ENCODE measurements at places on chromosomes 3 and 15.

DNA sequence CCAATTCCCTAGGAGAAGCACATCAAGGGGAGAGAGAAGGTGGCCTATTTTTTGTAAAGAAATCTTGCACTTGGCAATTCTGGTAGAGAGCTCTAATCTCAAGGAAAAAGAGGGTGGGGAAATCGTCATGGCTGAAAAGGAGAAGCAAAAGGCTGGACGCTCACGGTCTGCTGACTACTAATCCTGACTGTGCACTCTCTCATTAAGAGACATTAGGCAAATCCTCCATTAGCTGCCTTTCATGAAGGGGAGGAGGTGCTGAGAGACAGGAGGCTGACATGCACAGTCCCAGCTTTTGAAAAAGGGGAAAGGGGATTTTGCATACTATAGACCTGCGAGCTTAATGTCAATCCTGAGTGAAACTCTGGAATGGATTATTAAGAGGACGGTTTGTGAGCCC lies 170.0 kb downstream of the NR2F2 start:
- DNase-seq, result no peak

DNA sequence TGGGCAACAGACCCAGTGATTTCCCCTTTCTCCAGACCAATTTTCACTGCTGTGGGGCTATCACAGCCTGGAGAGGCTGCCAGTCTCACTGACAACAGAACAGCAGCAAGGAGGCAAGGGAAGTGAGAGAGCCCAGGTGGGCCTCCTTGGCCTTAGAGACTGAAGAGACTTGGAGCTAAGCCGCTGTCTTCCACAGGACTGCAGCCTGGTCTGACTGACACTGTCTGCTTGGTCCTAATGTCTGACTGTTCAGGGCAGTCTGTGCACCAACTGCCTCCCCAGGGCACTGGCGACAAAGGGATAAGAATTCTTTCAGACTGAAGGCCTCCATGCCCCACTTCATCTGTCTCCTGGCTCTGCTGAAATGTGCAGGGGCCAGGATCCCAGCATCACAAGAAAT lies 11.5 kb downstream of the POMGNT2 start:
- no peak for DNase-seq

DNA sequence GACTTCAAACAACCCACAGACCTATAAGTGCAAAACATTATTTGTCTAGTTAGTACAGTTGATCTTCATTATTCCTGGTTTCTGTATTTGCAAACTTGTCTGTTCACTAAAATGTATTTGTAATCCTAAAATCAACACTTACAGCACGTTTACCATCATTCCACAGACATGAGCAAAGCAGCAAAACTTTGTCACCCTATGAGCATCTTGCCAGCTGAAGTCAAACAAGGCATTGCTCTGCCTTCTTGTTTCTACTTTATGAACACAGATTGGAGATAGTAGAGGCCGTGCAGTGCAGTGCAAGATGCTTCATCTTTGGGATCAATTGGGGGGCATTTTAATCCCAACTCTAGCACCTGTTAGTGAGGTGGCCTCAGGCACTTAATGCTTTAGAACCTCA lies 202.1 kb downstream of the NLGN1 start:
- DNase-seq, result no peak

DNA sequence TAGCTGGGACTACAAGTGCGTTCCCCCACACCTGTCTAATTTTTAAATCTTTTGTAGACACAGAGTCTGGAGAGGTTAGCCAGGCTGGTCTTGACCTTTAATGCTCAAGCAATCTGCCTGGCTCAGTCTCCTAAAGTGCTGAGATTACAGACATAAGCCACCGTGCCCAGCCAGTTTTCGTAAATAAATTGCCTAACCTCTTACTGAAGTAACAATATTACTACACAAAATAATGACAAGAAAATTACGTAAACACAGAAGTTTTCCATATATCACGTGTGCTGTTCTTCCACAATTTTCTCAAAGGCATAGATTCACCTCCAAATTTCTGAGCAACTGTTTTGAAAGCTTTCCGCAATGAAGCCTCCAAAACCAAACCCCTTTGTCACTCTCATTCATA lies 58.1 kb upstream of the PROK2 start:
- no peak for DNase-seq

DNA sequence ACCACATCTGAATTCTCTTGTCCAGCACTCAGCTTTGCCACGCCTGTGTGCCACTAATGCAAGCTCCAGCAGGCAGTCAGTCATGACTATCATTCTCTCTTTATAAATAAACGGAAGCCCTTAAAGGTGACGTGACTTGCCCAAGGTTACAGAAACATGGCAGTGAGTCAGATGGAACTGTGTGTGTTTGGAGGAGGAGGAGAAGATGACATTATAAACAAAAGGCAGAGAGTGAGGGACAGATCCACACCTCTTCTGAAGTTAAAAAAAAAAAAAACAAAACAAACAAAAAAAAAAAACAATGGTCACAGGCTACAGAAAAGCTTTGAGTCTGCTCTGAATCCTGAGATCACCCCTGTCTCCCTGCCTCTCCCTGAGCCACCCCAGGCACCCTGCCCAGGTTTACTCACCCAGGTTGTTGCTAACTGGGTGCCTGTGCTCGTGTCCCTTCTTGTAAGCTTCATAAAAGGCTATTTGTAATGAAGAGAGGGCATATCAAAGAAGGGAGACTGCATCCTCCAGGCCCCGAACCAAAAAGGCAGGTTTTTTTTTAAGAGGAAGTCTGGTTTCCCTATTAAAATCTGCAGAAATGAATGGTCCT lies 119.7 kb upstream of the PHLDB2 start:
- no peak for DNase-seq

- DNase-seq, result no peak
Measured at GRCh38 chr3:82087958-82088357, 326.5 kb upstream of the GBE1 start.

- DNase-seq, result peak; percentile 47
Measured at GRCh38 chr3:30655187-30655812, 48.9 kb downstream of the TGFBR2 start.

DNA sequence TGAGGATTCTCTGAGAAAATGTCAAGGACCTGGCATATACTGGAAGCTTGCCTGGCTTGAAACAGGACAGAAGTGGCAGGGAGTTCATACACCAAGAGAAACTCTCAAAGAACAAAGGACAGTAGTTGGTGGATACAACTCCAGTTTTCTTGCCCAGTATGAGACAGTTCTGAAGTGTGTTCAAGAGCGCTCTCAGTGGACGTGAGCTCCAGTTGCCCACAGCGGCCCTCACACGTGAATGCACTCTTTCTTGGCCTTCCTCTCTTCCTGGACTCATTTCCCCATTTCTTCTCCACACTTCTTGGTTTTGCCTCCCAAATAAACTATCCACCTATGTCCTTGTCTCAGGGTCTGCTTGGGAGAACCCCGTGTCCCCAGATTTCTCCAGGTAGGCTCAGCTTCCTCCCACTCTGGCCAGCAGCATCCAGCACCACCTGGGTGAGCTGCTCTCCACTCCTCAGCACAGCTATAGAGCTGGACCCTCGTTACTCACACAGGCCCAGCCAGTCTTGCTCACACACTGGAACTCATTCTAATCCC lies 54.5 kb downstream of the DCLK3 start:
- no peak for DNase-seq

- no peak for DNase-seq
Measured at GRCh38 chr3:5806192-5806591, 618.7 kb downstream of the EDEM1 start.

DNA sequence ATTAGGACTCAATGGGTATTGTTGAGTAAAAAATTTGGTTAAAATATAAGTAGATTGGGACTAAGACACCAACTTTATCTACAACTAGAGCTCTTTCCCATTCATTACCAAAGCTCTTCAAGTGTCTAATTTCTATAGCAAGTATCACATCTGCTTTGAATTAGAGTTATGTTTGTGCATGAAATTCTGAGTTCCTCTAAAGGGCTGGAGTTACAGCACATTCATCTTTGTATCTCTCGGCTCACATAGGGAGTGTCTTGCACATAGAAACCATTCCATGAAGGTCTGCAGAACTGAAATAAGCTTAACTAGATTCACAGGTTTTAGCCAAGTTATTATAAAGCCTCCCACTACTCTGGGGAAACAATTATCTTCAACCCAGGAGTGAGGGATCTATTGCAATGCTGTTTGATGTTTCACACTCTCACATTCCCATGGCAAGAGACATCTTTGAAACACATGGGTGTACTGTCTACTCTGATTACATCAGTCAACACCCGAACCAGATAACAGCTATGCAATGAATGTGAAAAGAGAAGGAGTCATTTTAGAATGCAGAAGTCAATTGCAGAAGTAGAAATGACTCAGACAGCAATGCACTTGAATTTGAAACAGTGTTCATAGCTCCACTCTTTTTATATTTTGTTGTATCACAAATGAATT lies 93.1 kb upstream of the KBTBD8 start:
- DNase-seq, result no peak

DNA sequence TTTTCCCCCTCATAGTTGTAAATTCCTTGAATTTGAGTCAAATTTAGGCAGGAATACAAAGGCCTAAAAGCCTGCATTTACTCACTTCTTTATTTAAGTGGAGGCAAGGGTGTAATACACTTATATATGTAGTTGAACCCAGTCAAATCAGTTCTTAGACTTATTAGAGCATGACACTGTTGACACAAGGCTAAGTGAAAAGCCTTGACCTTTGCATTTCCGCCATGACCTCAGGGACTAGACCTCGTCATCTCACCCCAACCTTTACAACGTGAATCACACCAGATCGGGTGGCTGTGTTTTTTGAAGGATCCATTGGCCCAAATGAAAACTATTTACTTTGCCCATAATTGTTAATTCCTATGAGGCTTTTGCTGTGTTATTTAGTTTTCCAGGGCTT lies 774.4 kb downstream of the ROBO1 start:
- DNase-seq, result no peak

GRCh38 chr3:174132006-174132405 lies 727.1 kb upstream of the NAALADL2 start:
- DNase-seq, result no peak

GRCh38 chr15:31203999-31204398 lies 102.5 kb upstream of the TRPM1 start:
- no peak for DNase-seq

DNA sequence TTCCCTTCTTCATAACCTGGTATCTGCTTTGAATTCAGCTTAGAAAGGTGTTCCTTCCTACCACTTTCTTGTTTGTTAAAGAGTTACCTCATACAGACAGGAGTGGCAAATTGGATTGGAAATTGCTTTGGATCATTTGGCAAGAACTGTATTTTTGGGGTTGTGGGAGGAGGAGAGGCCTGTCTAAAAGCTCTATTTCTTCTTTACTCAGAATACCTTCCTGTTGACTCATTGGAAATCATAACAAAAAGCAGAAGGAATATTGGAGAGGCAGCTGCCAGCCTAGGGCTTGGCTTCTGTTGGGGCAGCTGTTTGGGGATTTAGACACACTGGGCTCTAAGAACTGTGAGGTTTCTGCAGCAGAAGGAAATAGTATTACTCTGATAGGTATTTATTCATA lies 14.2 kb downstream of the IQGAP1 start:
- DNase-seq, result no peak

DNA sequence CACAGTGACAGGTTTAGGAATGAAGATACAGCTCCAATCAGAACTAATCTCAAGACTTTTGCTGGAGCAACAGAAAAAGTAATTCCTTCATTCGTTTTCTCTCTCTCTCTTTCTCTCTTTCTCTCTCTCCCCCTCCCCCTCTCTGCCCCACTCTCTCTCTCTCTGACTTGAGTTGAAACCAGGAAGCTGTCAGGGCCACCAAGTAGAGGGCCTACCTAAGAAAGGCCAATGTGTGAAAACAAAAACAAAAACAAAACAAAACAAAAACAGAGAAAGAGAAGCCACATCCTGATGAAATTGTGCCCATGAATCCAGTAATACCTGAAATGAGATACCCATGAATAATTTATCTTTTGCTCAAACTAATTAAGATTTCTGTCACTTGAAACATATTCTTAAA lies 72.9 kb downstream of the ATP8B4 start:
- DNase-seq, result no peak

DNA sequence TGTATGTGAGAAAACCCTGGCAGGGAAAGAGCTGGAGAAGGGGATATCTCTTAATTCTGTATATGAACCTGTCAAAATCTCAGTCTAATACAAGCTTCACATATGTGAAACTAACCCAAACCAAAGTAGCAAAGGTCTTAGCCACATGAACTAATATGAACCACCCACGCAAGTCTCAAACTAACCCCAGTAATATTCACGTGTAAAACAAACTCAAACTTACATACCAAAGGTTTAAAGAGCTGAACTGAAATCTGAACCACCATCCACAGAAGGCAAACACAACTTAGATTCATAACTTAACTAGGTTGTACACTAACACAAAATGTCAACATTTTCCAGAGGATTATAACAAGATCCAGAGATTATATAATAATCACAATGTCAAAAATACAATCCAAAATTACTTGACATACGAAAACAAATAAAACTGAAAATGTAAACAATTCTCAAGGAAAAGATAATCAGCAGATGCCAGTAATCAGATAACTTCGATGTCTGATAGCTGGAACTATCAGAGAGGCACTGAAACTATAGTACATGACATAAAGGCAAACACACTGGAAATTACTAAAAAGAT lies 64.1 kb downstream of the VPS13C start:
- no peak for DNase-seq

DNA sequence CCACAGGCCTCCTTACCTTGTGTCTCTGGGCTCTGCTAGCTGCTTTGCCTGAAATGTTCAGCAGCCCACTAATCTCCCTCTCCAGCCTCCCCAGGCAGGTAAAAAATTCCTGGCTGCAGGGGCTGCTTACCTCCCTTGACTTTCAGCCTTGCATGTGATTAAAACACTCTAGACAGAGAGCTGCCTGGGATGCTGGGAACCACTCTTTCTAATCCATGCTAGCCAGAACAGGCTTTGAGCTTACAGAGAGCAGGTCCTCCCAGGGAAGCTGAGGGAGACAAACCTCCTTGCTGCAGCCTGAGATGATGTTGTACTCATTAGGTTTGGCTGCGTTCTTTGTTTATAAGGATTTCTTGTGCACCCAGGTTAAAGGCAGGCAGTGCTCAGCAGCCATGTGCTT lies 33.7 kb upstream of the LIPC start:
- DNase-seq, result no peak

DNA sequence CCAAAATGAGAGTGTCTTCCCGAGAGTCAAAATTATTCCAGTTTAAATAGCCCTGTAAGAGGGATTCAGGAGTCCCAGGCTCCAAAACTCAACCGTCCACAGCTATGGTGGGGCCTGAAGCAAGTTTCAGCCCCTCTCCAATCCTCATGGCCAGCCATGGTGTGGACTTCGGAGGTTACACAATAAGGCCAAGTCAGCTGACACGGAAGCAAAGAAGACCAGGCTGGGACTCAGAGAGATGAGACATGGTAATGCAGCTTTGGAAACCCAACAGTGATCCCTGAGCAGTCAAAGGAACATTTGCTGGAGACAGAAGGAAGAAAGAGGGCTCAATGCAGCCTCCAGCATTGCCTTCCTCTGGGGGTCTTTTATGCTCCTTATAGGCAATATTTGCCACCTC lies 324.6 kb upstream of the TLE3 start:
- DNase-seq, result no peak

DNA sequence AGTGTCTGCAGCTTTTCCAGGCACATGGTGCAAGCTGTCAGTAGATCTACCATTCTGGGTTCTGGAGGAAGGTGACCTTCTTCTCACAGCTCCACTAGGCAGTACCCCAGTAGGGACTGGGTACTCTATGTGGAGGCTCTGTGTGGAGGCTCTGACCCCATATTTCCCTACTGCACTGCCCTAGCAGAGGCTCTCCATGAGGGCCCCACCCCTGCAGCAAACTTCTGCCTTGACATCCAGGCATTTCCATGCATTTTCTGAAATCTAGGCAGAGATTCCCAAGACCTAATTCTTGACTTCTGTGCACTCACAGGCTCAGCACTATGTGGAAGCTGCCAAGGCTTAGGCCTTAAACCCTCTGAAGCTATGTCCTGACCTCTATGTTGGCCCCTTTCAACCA lies 1060.0 kb downstream of the NAALADL2 start:
- DNase-seq, result no peak
